ENCODE measurements at places on chromosomes 12 and 14. TPM values are rescaled to one million over a fixed set of nuclear protein-coding genes. Genes with fewer than 3 reads are reported as not detected.

DNA sequence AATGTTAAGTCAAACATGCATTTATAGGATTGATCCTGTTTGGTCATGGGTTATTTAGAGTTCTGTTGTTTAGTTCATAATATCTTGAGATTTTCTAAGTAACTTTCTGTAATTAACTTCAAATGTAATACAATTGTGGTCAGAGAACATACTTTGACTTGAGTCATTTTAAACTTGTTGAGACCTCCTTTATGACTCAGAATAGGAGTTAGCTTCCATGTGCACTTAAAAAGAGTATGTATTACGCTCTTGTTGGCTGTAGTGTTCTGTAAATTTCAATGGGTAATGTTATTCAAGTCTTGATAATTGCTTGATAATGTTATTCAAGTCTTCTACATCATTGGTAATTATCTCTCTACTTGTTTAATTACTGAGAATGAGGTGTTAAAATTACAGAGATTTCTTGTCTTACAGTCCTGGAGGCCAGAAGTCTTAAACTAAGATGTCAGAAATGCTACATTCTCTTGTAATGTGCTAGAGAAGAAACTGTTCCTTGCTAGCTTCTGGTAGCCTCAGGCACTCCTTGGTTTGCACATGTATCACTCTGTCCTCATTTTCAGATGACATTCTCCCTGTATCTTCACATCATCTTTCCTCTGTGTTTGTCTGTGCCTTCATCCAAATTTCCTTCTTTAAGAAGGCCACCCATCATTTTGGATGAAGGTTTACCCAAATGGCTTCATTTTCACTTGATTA is 197.3 kb downstream of the TMTC3 start:
- no peak for DNase-seq

DNA sequence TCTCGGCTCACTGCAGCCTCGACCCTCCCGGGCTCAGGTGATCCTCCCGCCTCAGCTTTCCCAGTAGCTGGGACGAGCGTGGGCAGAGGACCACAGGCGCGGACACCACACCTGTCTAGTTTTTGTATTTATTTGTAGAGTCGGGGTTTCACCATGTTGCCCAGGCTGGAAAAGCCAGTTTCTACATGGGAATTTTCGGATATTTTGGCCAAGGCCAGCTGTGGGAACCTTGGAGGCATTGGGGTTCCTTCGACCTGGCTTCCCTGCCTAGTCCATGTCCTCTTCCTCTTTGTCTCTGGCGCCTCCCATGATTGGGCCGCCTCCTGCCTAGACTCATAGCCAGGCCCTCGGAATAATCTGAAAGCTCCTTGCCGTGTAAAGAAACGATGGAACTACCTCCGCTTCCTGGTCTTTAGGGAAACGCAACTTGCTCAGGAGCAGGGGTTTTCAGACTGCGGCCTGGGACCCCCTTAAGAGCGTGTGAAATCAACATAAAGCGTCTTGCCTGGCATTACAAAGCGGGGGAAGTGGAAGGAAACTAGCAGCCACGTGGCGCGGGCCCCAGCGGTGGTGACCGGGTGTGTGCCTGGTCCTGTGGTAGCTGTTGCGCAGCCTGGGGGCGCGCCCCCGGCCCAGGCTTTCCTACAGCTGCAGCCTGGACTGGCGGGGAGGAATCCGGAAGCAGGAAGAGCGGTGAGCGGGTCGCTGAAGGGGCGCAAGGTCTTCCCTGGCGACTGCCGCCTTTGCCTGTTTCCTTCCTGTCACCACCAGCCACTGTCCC is 1.4 kb upstream of the HSP90AA1 start:
- DNase-seq = peak; percentile 48

- DNase-seq = no peak
Measured at GRCh38 chr14:37539992-37540391, 55.1 kb downstream of the FOXA1 start.

- DNase-seq = no peak
Measured at GRCh38 chr14:44576356-44576755, 69.3 kb upstream of the FSCB start.

- no peak for DNase-seq
Measured at GRCh38 chr14:23006188-23006534, 3.8 kb downstream of the C14orf93 start.

DNA sequence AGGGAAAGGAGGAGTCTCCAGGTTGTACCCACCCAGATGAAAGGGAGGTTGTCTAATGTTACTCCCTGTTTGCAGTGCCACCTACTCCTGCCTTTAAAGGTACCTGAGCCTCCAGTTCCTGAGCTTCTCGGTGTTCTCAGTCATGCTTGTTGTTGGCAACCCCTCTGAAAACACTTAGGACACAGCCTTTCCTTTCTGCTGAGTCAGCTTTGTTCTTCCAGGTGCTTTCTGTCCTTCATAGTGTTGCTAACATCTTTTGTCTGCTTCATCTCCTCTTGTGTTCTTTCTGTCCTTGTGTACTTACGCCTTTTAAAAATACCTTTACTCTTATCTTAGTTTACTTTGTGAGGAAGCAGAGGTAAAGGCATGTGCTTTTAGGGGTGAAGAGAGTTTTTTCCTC is 97.0 kb upstream of the NEDD1 start:
- DNase-seq = no peak

DNA sequence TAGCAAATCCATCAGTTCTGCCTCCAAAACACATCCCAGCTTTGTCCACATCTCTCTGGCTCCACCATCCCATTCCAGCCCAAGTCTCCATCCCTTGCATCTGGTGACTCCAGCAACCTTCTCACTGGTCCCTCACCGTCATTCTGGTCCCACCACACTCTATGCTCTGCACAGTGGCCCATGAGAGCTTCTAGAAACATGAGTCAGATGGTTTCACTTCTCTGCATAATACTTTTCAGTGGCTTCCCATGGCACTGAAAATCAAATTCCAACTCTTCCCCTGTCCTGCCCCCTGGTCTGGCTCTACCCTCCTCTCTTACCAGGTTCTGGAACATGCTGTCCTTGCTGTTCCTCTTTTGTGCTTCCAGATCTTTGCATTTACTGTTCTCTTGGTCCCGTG is 17.2 kb upstream of the C12orf76 start:
- DNase-seq = no peak

DNA sequence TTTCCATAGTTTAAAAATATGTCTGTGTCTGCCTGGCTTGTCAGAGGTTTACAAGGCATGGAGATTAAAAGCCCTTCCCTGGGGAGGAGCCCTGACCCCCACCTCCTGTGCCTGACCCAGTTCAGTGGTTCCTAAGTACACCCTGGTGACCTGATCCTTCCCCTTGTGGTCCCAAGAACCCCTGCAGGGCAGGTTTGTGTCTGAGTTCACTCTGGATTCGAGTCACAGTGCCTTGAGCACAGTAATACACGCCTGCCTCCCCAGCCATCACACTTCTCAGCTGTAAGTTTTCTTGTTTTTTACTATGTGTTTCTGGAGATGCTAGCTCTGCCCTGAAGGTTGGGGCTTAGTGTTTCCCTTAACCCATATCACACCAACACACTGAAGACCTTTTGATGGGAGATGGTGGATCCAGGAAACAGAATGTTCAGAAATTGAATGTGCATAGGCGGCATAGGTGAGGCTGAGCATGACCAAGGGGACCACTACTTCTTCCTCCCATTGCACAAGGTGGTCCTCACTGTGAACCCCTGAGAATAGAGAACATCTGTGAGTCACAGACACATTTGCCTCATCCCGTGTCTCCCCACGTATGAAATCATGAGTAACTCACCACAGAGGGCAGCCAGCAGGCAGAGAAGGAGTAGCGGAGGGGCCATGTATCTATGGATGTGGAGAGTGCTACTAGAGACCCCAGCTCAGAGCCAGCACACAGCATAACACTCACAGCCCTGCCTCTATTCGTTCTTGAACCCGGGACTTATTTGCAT is 962.9 kb downstream of the TMEM121 start:
- DNase-seq = no peak

DNA sequence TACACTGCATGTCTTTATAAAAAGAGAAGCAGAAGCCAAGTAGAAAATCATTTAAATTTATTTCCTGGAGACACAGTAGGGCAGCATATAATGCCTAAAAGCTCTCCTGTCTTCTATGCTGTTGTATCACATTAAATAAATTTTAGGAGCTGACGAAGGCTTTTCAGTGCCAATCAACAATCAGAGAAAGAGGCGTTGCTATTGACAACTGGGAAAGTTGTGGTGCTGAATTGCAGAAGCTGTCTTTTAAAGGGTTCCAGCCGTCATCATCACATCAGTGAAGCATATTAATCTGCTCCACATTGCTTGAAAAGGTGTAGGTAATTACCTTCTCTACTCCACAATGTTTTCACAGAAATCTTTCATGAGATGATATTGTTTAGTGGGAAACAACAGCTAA is 103.9 kb downstream of the FSCB start:
- no peak for DNase-seq

DNA sequence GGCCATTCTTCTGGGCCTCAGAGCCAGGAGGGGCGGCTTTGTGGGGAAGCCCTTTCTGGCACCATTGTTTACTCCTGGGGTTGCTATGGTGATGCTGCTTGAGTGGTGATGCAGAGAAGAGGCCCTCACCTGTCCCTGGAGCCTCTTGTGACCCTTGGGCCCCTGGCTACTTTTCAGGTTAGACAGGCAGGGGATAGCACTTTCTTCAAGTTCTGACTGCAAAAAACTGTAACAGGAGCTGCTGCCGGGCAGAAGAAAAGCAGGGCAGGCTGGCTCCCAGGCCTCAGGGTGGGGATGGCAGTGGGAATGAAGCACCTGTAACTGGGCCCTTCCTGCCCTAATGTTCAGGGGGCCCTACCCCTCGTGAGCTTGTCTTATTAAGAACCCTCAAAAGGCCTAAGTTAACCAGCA is at the start of gene TEX52:
TSS of gene TEX52 (minus strand) at position 19 of the 411 bp plus-strand sequence. CDS start at position 6, 13 bp downstream.
- no peak for DNase-seq

DNA sequence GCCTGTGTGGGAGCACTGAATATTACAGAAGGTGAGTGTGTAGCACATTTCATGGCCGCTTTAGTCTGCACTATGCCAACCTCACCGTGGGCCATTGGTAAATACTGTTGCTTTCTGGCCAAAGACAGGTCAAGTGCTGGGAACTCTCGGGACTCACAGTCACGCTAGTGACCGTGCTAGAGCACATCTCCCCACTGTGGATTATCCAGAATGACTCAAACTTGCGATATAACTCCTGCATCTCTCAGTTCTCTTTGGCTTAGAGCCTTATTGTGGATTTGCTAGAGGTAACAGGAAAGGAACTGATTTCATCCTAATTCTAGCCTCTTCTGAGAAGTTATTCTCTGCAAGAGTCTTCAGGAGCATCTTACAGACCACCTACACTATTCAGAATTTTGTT is 86.5 kb downstream of the DAD1 start:
- no peak for DNase-seq

DNA sequence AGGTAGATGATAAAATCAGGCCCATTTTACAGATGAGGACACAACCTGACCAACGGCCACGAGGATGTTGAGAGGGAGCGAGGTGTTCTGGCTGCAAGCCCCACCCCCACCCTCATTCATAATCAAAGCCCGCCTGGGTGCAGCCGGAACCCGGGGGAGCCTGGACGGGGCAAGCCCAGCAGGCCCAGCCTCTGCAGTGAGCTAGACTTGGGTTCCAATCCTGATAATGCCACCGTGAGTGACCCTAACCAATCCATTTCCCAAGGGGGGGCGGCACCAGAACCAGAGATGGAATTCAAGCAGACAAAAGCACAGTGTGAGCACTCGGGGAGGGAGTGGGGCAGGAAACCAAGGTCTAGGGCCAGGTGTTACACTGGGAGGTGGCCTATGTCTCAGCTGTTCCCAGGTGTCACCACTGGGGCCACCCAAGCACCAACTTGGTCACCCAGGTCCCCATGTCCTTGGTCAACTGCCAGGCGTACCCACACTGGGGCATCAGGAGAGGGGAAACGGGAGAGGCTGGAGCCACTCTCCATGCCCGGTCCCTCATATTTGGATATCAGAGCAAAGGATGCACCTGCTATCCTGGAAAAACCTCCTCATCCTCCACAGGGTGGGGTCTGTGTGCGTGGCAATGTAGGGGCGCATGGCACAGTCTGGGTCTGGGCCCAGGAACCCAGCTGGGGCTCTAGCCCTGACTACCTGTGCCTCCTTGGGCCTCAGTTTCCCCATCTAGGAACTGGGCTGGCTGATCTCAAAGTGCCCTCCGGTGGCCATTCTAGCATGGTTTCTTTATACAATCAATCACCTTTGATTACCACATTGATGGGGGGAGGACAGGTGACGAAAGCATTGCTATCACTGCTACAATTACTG is 58.4 kb downstream of the FAM222A start:
- no peak for DNase-seq

GRCh38 chr14:103698380-103699260 is 16.6 kb downstream of the XRCC3 start:
- peak; percentile 74 for DNase-seq

- DNase-seq = no peak
Measured at GRCh38 chr14:103204852-103205540, 81.7 kb downstream of the TNFAIP2 start.

DNA sequence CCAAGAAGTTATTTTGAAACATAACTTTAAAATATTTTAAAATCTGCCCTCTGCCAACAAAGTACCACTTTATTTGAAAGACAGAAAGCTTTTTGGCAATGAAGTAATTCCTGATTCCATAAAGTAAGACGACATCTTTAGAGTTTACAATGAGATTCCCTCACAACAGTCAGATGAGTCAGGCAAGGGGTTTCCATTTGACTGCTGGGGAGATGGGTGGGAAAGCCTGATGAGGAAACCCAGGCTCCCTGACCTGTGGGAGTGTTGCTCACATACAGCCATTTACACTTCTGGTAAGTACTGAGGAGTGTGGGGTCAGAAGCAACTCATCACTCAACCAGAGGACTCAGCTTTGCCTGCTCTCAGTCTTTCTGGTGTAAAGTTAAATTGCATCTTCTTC is 10.2 kb downstream of the KITLG start:
- no peak for DNase-seq

- DNase-seq = no peak
Measured at GRCh38 chr12:13536219-13536910, 339.8 kb downstream of the EMP1 start.

DNA sequence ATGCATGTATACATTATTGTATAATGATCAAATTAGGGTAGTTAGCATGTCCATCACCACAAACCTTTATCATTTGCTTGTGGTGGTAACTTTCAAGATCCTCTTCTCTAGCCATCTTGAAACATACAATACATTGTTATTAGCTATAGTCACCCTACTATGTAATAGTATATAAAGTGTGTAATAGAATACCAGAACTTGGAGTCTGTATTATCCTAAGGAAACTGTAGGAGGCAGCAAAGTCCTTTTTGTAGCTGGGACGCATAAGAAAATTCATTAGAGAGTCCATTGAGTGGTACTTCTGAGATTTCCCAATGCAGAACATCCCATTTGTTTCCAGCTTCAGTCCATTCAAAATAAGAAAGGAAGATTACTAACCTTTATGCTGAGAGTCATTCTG is 325.9 kb upstream of the LRFN5 start:
- no peak for DNase-seq

GRCh38 chr12:1777798-1778197 is 42.6 kb upstream of the LRTM2 start:
- DNase-seq = no peak

GRCh38 chr12:6067152-6067916 is 57.1 kb downstream of the VWF start:
- DNase-seq = no peak

The SERPINA1 gene
- total RNA-seq = 42.6 TPM

The HOXC11 gene
- total RNA-seq = not detected

The PWP1 gene
- total RNA-seq = 78.9 TPM

The CD27 gene
- 4.3 TPM for total RNA-seq

The KANSL2 gene
- 113 TPM for total RNA-seq

The NAV3 gene
- total RNA-seq = 25.6 TPM

The CCDC196 gene
- total RNA-seq = not detected

The TDRD9 gene
- total RNA-seq = 4.0 TPM

The BTBD7 gene
- total RNA-seq = 26.5 TPM

The ZNF839 gene
- 16.8 TPM for total RNA-seq

The SLC41A2 gene
- total RNA-seq = 46.2 TPM

The PPP1R36 gene
- total RNA-seq = 3.4 TPM

The OR6C2 gene
- total RNA-seq = not detected

The DDN gene
- not detected for total RNA-seq
